ENCODE measurements at places on chromosomes 11 and 22.

- no peak for DNase-seq
These were observed 28.1 kb upstream of the ZBTB16 start for GRCh38 chr11:114031246-114031966.

DNA sequence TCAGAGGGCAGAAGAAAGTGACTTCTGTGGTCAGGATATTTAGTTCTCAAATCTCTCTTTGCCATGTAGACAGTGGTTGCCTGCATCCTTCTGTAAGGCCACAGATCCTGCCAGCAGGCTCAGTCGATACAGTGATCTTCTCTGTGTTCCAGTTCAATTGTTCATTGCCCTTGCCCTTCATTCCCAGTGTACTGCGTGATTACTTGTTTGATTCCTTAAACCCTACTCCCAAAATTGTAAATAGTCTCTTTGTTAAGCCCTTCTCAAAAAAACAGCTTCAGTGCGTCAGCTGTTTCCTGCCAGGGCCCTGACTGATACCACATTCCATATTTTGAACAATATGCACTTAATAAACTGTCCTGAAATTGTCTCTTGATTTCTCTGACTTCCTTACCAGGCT, 9.3 kb upstream of the TYR start:
- DNase-seq = no peak

GRCh38 chr11:44950625-44951476, at the start of gene TP53I11:
TSS of gene TP53I11 (minus strand) at chr11:44950883. CDS start at chr11:44938335, 12,548 bp downstream.
- peak; percentile 20 for DNase-seq

DNA sequence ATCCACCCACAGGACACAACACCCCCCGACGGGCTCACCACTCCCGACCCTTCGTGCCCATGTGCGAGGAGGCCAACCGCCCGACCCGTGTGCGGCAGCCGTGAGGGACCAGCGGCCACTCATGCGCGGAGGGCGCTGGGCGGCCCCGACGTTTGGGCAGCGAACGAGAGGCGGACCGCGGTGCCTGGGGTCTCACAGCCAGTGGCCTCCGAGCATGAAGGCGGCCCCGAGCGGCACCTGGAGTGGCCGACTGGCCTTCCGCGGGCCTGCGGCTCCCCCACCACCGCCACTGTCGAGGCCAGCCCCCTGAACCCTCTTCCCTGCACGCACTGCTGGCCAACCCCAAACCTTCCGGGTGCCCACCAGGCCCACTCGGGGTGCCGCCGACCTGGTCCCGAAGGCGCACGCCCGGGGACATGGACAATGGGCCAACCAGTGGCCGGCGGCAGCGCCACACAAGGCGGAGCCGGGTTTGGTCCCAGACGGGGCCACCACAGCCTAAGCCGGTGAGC, 4274.9 kb upstream of the OR11H1 start:
- no peak for DNase-seq

GRCh38 chr11:100562128-100562527, 125.0 kb upstream of the ARHGAP42 start:
- DNase-seq = no peak

DNA sequence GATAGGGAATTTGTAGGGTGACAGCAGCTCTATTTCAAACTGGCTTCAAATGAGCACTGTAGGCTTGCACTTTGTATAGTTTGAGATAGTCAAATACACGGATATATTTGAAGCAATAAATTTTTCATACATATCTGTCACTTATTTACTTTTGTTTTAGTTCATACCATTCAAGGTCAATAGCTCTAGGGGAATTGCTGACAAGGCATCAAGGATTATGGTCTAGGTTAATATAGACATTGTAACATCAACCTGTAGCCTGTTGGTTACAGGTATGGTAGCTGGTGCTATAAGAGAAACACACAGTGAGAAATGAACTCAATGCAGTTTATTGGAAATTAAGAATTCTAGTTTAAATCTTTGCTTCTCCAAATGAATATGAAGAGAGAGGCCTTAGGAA, 267.6 kb downstream of the SOX6 start:
- no peak for DNase-seq

DNA sequence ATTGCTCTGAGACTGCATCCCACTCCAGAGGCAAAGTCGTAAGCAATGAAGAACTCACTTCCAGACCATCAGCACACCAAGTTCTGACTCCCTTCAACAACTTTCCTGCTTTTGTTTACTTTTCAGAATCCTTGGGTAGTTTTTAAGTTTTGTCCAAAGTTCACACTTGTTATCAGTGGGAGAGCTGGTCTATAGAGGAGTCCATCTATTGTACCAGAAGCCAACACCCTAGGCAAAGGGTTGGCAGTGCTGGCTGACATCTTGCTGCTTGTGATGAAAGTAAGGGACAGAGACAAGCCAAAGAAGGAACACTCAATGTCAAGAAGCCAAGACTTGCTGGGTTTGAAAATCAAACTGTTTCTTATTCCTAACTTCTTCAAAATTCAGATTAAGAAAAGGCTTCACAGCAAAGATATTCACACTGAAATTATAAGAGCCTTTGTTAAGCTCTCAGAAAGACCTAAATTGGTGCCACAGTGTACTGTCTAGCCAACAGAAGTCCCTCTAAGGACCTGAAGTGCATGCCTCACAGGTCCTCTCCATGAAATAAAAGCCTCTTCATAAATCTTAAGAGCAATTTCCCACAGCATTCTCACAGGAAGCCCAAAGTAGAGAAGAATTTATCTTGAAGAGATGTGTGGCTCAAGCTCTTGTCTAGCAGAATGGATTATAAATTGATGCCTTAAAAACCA, 21.5 kb upstream of the LINC01488 start:
- DNase-seq = no peak

DNA sequence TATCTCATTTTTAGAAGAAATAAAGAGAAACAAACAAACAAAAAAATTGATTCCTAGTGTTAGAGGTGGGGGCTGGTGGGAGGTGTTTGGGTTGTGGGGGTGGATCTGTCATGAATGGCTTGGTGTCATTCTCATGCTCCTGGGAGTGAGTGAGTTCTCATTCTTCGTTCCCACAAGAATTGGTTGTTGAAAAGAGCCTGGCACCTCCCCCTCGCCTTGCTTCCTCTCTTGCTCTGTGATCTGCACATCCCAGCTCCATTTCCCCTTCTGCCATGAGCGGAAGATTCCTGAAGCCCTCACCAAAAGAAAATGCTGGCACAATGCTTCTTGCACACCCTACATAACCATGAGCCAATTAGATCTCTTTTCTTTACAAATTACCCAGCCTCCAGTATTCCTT, 277.8 kb downstream of the ST3GAL4 start:
- no peak for DNase-seq

DNA sequence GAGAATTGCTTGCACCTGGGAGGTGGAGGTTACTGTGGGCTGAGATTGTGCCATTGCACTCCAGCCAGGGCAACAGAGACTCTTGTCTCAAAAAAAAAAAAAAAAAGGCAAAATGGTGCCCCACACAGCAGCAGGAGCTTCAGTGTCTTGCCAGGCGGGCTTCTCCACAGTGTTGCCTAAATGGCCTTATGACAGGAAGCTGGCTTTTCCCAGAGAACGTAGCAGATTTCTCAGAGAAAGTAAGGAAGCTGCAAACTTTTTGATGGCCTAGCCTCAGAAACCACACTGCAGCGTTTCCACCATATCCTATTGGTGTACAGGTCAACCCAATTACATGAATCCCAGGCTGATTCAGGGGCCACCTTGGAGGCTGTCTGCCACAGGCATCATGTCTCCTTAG, 12.7 kb upstream of the SPDYC start:
- no peak for DNase-seq

- DNase-seq = no peak
These were observed 7.3 kb downstream of the HEPHL1 start for GRCh38 chr11:94028436-94028835.

DNA sequence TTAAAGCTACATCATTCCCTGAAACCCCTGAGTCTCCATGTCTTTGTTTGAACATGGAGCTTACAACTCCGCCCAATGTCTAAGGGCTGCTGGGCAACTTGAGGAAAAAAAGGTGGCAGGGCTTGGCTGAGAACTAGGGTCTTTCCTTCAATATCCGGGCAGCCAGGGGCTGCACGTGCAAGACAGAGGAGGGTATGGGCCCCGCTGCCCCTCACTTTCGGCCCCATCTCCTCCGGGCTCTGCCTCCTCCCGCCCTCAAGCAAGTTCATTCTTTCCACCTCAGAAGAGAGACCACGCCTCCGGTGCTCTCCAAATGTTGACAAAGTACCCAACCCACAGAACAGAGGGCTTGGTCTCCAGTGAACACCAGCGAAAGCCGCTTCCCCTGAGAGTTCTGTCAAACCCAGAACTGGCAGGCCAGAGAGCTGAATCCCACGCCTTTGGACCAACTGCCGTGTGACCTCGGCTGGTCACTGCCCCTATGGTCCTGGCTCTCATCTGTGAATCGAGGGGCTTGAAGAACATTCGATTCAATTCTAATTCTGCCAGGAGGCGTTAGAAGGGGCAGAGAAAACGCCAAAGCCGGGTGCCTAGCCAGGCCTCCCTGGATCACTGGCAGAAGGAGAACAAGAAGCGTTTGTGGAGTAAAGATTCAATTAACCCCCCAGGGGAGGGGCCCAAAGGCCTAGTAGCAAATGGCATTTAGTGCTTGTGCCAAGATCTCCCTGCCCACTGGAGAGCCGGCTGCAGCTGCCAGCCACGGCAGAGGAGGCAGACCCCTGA, 7.3 kb downstream of the PDGFB start:
- DNase-seq = no peak

DNA sequence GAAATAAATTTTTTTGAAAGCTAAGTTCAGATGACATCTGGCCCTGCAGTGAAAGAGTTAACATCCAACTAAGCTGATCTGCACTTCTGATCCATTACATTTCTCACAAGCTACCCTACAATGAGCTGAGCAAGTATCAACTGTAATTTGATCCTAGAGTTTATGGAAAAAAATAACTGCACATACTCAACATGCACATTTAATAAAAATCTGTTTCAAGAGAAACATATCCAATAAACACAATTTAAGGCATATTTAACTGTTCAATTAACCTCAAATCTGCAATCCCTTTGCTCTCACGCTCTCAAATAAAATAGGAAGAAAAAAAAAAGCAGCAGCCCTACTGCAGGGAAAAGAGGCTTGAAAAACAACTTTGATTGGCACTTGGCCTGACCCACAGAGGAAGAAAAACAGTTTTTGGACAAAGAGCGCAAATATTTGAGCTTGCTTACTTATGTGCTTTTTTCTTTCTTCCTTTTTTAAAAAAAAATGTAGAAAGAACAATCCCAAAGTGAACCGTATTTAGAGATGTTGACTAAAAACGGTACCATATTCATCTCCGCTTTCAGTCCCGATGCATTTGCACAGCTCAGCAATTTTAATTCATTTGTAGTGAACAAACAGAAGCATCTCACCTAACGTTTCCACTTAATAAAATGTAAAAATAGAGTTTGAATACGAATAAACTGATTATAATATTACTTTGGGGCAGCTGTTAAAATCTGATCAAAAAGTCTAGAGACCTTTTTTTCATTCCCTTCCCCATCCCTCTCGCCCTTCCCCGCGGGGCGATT, 1.6 kb downstream of the SESN3 start:
- DNase-seq = no peak

GRCh38 chr11:539971-540481, 2.7 kb downstream of the LRRC56 start:
- no peak for DNase-seq

DNA sequence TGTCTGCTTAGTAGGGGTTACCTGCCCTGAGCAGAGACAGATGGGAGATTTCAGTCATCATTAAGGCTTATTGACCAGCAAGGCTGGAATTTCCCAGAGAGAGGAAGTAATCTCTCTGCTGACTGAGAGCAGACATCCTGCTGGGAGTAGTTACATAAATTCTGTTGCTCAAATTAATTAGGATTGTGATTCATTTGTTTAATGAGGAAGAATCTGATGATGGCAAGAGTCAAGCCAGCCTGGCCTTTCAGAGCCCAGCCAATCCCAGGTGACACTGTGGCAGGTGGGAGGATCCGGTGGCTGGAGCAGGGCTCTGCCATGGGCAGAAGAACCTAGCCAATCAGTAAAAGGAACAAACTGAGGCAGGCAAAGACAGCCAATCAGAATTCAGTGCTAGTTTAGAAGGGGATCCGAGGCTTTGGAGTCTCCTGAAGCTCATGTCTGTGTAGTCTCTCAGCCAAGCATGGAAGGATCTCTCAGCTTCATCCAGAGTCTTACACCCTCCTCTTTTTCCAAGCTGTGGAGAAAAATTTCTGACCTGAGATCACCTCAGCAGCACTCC, 61.2 kb upstream of the CHST1 start:
- no peak for DNase-seq

DNA sequence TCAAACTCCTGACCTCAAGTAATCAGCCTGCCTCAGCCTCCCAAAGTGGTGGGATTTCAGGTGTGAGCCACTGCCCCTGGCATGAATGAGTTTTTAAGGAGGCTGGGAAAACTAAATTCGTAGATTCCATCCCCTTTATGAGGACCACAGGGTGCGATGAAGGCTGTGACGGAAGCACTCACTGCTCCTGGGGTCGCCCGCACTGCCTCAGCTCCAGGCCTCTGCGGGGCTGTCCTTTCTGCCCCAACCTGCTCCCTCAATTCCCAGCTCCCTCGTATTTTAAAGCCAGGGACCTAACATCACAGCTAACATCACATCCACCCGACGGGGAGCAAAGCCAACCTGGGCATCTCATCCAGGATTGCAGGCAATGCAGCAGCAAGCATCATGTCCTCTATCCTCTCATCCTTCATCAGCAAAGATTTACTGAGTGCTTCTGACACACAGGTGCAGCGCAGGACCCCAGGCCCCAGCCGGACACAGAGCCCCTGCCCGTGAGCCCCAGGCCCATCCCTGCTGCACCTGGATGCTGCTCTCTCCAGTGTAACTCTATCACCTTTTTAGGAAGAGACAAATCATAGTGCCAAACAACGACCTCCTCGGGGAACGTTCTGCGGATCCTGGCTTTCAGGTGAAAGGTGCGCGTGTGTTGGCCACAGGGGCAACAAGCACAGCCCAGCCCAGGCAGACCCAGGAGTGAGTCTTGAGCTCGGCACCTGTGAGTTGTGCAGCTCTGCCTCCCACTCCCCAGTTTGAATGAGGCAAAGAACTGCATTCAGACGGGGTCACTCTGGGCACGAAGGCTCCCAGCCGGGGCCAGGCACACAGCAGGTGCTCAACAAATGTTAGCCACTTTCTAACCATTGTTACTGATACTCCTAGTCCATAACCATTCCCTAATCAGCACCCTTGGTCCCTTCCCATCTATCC, 134.3 kb downstream of the CRYBB2 start:
- no peak for DNase-seq

DNA sequence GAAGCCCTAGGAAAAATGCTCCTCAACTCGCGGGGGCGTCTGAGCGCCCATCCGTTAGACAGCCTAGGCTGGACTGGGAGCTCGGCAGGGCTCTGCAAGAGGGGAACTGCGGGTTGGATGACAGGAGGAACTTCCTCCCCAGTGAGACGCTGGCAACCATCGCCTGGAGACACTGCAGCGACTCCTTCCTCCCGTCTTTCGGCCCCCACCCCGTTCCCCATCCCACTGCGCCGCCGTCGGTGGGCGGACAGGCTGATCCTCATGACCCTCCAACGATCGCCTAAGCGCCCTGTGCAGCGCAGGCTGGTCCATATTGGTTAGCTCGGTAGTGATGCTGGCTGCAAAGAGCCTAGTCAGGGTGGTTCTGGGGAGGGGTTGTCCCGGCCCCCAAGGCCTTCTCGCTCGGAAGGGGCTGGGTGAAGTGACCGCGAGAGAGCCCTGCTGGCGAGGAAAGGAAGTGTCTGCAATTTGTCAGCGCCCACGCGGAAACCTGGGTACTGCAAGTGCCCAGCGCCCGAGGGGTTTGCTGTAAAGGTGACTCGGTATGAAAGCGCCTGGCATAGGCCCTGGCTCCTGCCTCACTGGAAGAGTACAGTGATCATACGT, 638 bp downstream of the NRGN start:
- no peak for DNase-seq

- DNase-seq = no peak
These were observed 2.0 kb downstream of the MYH9 start for GRCh38 chr22:36385491-36386350.

GRCh38 chr11:123429336-123429735, 733 bp upstream of the GRAMD1B start:
- no peak for DNase-seq

All from caudate nucleus (tissue), 63 donors.